ENCODE measurements at places on chromosomes 4 and X.

DNA sequence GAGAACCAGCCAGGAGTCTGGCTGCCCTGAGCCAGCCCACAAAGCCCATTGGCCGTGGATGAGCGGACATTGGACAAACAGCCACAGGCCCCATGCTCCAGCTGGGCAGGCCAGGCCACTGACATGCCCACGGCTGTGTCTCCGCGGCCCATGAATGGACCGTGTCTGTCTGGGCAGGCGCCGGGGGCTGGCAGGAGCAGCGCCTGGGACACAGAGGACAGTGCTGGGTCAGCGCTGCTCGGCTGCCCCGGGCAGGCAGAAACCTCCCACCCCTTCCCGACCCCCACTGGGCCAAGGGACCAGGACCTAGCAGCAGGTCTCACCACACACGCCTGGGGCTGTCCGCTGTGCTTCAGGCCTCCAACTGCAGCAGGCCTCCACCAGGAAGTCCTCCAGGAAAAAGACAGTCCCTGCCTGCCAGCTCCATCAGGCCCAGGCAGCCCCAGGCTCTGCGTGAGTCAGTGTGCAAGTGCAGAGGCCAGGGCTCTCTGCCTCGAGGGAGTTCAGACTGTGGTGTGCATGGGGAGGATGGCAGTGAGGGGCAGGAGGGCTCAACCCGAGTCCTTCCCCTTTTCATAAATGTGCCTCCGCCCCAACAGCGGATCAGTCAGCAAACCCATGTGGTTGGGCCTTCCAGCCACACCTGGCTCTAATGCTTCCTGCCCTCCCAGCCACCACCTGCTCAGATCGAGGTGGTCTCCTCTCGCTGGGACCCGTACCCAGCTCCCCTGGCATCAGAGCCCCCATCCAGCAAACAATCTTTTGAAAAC is 17.2 kb upstream of the FGFR3 start:
- H3K4me1 ChIP-seq: peaks cover 49% of the 10 kb centered on the region
- H3K27me3 ChIP-seq: no peaks in the 10 kb centered on the region
- H3K4me3 ChIP-seq: no peak overlapping the region
- H3K27ac ChIP-seq: no peak overlapping the region
- no peak for DNase-seq

GRCh38 chr4:26030780-26031179 is 116.8 kb downstream of the SMIM20 start:
- peaks cover 4% of the 10 kb centered on the region for H3K27me3 ChIP-seq
- H3K4me3 ChIP-seq: no peak overlapping the region
- H3K36me3 ChIP-seq: no peaks in the 10 kb centered on the region
- peaks cover 20% of the 10 kb centered on the region for H3K4me1 ChIP-seq
- no peak overlapping the region for H3K27ac ChIP-seq

DNA sequence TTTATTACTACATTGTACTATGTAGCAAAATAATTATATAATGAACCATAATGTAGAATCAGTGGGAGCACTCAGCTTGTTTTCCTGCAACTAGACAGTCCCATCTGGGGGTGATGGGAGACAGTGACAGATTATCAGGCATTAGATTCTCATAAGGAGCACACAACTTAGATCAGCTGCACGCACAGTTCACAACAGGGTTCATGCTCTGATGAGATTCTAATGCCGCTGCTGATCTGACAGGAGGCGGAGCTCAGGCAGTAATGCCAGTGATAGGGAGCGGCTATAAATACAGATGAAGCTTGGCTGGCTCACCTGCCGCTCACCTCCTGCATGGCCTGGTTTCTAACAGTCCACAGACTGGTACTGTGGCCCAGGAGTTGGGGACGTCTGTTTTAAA is 199.2 kb downstream of the MAB21L2 start:
- H3K4me1 ChIP-seq: no peaks in the 10 kb centered on the region
- no peak overlapping the region for H3K4me3 ChIP-seq
- H3K27ac ChIP-seq: no peak overlapping the region
- H3K36me3 ChIP-seq: peaks cover 5% of the 10 kb centered on the region
- no peak for DNase-seq

GRCh38 chr4:169131556-169132208 is 121.6 kb upstream of the CBR4 start:
- no peak overlapping the region for H3K27ac ChIP-seq
- peaks cover 87% of the 10 kb centered on the region for H3K36me3 ChIP-seq
- no peak for DNase-seq
- no peak overlapping the region for H3K4me3 ChIP-seq

DNA sequence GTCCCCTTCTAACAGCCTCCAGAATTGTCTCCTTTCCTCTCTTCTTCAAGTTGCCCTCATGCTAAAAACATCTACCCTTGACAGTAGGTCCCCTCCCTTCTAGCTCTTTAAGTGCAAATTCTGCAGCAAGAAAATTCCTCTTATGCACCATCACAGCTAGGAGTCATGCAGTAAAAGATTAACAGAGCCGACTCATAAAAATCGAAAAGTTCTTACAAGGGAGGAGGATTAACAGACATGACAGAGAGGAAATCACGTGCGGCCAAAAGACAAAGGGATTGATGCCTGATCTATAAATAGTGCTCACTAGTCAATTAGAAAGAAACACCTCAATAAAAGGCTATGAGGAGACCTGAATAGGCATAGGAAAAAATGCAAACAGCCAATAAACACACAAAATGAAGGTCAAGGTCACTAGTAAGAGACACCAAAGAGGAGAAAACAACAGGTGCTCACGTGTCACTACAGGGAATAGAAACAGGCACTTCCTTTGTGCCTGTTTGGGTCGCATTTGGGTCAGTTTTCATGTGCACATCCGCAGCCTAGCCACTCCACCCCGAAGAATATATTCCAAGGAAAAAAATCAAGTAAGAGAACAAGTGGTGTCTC is 3.4 kb downstream of the RNF212 start:
- H3K27ac ChIP-seq: no peak overlapping the region
- peaks cover 5% of the 10 kb centered on the region for H3K4me1 ChIP-seq

- H3K36me3 ChIP-seq: no peaks in the 10 kb centered on the region
- no peak overlapping the region for H3K27ac ChIP-seq
- no peaks in the 10 kb centered on the region for H3K27me3 ChIP-seq
- no peak for DNase-seq
- H3K4me3 ChIP-seq: no peak overlapping the region
- no peaks in the 10 kb centered on the region for H3K4me1 ChIP-seq
Measured at GRCh38 chrX:133365871-133366611, 49.2 kb downstream of the GPC4 start.

GRCh38 chr4:138945401-138945800 is 70.2 kb upstream of the NOCT start:
- no peak overlapping the region for H3K4me3 ChIP-seq
- H3K27me3 ChIP-seq: no peaks in the 10 kb centered on the region
- H3K4me1 ChIP-seq: no peaks in the 10 kb centered on the region
- no peak overlapping the region for H3K27ac ChIP-seq
- DNase-seq: no peak

DNA sequence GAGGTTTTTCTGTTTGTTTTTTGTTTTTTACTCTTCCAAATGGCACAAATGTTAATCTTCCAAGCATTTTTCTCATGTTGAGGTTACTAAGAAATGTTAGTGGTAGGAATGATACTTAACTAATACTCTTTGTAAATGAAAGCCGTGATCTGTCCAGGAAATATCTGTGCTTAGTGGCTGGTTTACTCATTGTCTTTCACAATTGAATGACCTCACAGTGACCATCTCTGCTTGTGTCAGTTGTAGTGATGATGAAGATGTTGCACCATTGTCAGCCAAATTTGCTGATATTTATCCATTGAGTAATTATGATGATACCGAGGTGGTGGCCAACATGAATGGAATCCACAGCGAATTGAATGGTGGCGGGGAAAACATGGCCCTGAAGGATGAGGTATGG is 93.5 kb downstream of the TNIP2 start:
- no peak for DNase-seq
- no peak overlapping the region for H3K4me3 ChIP-seq
- H3K4me1 ChIP-seq: no peaks in the 10 kb centered on the region
